NCI-H2081 treated with DMSO at 0.1 percent for 48 hours (cell line): ENCODE measurements at places on chromosomes 6 and 20.
A peak's percentile ranks its signal among the peaks of the same experiment; 100 is the strongest.

GRCh38 chr20:61954276-61955021 lies 111.2 kb downstream of the TAF4 start:
- peak; percentile 49 for DNase-seq

- no peak for DNase-seq
Measured at GRCh38 chr6:153436351-153436750, 305.3 kb upstream of the RGS17 start.

DNA sequence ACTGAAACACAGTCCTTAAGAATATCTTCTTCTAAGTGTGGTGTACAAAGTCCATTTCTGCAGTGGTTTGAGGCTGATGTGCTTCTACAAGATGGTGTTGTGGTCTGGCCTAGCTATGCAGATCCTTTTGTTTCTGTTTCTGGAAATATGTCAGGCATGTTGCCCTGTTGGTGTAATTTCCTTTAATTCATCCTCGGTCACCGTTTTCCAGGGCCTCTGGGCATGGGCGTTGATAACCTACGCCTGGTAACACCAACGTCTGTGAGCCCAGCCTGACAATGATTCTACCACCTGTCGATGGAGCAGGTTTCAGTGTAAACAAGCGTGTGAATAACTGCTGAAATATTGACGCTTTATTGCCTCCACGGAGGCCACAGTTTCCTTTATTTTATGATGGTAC lies 33.3 kb upstream of the AFDN start:
- no peak for DNase-seq

DNA sequence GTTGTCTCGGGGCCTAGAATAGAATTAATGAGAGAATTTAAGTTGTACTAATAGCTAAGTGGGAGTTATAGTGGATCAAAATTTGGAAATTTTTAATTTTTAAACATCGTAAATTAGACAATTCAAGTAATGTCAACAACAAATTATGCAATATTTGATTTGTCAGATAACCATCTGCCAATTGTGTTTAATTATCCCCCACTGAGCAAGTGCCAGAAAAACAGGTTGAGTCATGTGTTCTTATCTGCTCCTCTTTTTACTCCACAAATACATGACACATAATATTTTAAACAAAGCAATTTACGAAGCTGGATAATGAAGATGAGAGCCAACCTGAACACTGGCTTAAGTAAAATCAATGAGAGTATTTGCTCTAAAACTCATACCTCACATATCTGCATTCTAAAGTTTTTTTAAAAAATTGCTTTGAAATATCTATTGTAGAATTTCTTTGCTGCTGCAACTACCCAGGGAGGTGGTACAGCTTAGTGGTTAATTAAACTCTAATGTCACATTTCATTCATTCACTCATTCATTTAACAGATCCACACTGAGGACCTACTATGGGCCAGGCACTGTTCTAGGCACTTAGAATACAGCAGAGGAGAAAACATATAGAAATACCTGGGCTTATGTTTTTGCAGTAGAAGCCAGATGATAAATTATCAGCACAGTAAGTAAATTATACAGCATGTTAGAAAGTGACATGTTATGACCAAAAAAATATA lies 57.1 kb upstream of the MAP7 start:
- DNase-seq, result no peak

DNA sequence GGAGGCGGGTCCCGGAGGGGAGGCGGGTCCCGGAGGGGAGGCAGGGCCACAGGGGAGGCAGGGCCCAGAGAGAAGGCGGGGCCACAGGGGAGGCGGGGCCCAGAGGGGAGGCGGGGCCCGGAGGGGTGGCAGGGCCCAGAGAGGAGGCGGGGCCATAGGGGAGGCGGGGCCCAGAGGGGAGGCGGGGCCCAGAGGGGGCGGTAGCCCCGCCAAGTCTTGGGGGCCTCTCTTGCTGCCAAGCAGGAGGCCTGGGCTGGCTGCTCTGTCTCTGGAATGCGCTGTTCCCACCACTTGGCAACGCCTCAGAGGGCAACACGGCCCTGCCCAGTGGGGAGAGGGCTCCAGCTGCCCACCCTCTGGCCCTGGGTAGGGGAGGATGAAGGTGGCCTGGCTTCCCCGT lies 80.5 kb downstream of the YTHDF1 start:
- DNase-seq, result no peak

- no peak for DNase-seq
Measured at GRCh38 chr20:39699166-39699725, 737.1 kb downstream of the DHX35 start.

DNA sequence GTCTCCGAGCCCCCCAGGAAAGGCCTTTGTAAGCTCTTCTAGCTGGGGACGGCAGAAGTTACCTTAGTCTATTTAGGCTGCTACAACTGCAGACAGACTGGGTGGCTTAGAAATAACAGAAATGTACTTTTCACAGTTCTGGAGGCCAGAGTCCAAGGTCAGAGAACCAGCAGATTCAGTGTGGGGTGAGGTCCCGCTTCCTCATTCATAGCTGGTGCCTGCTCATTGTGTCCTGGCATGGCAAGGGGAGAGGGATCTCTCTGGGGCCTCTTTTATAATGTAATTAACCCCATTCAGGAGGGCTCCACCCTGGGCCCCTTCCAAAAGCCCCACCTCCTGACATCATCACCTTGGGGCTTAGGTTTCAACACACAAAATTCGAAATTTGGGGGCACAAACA lies 315.1 kb downstream of the CDH4 start:
- DNase-seq, result no peak

DNA sequence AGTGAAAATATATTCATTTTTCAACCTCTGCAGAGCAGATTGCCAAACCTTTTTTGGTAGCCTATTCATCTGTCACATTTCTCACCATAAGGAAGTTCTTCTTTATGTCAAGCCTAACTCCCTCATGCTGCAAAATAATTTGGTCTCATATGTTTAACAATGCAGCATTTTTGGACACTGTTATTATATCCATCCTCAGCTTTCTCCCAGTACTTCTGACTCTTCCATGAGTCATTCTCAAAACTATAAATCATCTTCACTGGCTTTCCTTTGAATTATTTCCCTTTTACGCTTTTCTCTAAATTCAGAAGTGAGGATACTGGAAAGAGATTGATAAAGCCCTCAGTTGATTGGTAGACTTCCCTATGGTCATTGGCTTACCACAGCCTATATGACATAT lies 192.2 kb downstream of the TPBG start:
- DNase-seq, result no peak

DNA sequence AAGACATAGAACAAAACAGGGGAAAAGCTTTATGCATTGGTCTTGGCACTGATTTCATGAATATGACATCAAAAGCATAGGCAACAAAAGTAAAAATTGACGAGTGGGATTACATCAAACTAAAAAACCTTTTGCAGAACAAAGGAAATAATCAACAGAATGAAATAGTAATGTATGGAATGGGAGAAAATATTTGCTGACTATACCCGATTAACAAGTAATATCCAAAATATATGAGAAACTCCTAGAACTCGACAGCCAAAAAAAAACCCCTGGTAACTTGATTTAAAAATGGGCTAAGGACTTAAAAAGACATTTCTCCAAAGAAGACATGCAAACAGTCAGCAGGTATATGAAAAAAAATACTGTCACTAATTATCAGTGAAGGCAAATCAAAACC lies 231.7 kb upstream of the MAN1A1 start:
- no peak for DNase-seq

- DNase-seq, result no peak
Measured at GRCh38 chr20:9637889-9638288, 123.5 kb downstream of the LAMP5 start.

DNA sequence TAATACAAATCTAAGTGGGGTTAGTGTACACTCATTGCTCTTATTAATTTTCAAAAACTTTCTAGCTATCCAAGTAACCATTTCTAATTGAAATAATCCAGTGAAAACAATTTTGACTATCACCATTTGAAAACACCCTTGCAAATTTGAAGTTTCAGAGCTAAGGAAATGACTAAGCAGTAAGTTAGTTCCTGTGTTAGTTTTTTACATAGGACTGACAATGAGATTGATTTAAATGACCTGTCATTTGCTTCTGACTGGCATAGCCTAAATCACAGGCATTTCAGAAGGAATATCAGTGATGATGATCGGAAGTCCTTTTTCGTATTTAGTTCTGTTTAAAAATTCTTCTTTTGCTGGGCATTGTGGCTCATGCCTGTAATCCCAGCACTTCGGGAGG lies 27.0 kb downstream of the STK4 start:
- no peak for DNase-seq

- no peak for DNase-seq
Measured at GRCh38 chr6:12134581-12134980, 122.5 kb downstream of the HIVEP1 start.

DNA sequence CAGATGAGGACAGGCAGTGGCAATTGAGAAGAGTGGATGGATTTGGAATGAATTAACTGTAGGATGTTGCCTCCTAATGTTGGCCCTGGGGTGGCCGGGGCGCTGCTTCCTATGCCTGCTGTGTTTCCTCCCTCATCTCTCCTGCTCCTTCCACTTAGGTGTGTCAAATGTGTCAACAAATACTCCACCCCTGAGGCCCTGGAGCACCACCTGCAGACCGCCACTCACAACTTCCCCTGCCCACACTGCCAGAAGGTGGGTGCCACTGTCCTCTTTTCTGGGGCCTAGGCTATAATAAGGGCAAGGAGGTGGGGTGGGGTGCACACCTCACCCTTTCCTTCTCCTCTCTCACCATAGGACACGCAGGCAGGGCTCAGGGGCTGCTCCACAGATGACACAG lies 30.0 kb upstream of the CHMP4B start:
- DNase-seq, result no peak

GRCh38 chr20:29742699-29743100 lies 1514.8 kb upstream of the DEFB115 start:
- DNase-seq, result no peak

DNA sequence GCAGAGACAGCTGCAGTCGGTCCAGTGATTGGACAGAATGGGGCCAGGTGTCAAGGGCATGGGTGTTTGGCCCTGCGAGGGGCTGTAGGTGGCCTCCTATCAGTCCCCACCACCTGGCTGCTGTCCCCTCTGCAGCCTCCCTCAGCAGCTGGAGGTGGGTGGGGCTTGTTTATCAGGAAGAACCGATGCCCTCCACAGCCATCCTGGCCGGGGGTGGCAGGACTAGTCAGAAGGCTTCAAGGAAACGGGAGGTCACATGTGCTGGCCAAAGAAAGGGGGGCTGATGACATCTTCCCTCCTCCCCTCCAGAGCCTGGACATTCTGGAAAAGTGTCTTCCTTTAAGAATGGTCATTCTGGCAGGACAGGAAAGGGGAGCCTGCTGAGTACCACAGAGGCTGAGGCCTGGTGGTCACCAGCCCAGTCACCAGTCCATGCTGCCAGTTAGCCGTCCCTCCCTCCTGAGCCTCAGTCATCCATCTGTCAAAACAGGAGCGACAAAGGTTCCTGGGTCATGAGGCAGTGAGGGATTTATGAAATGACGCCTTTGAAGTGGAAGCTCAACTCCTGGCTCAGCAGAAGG lies 4.1 kb downstream of the FAM210B start:
- no peak for DNase-seq

- no peak for DNase-seq
Measured at GRCh38 chr6:53244958-53245357, 96.3 kb upstream of the GCM1 start.

DNA sequence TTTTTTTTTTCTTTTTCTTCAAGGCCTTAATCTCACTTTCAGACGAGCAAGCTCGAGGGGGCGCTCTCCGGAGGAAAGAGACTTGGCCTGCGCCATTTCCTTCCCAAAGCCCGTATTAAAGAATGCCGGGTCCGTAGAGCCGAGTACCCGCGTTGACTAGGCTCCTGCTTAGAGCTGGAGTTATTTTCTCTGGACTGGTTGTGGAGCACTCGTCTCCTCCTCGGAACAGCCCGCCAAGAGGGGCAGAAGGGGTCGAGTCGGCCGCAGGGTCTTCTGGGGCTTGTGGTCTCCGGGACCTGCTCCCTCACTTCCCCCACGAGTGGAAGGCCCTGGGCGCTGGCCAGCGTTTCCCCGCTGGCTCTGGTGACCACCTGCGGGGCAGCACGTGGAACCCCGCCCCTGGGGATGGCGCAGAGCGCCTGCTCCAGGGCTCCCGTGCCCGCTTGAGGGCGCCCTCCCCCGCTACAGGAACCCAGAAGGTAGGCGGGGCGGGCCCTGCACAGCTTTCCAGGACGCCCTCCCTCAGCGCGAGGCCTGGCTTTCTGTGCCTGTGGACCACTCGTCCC lies 2.7 kb upstream of the MEI4 start:
- DNase-seq, result peak; percentile 40

DNA sequence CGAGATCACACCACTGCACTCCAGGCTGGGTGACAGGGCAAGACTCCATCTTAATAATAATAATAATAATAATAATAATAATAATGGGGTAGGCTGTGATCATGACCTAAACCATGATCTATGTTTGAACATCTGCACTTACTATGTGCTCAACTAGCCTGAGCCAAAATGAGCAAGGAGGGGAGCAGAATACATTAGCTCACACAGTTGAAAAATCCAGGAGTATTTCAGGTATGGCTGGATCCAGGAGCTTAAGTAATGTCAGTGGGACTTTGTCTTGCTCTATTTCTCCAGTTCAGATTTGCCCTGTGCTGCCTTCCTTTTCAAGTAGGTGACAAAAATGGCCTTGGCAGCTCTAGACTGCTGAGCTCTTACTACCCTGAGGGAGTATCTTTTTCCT lies 32.7 kb upstream of the SLC9A8 start:
- no peak for DNase-seq

DNA sequence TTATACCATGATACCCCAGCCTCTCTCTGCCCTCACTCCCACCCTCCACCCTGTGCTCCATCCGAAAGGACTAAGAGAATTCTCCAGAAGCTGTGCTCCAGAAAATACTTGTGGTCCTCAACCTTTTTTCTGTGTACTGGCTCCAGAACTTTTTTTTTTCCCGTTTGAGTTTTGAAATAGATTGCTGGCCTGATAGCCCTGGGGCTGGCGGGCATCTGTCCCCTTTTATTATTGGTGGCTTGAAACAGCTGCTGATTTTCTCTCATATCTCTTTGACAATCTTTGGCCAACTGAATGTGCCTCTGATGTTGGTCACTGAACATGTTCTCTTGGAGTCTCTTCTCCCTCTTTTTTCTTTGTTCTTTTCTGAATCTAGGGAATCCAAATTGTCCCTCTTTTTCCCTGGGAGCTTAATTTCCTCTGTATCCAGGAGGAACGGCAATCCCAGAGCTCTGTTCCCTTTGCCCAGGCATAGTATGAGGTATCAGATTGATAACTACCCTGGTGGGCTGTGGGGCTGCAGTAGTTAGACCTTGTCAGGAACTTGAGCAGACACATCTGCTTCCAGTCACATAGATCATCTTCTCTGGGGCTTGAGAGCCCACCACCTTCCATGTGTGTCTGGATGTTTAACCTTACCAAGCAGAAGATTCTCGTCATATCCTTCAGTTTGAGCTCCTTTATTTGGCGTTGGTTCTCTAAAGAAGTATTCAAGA lies 1.6 kb downstream of the PPARD start:
- no peak for DNase-seq
